ENCODE measurements at places on chromosomes 2 and 18. TPM values are rescaled to one million over a fixed set of nuclear protein-coding genes. Genes with fewer than 3 reads are reported as not detected.

FTCDNL1 gene
- 1.4 TPM for total RNA-seq

GKN2 gene
- total RNA-seq, result not detected

GRHL1 gene
- total RNA-seq, result 0.63 TPM

RAMP1 gene
- total RNA-seq, result 0.19 TPM

CHRNG gene
- total RNA-seq, result not detected

UGT1A8 gene
- total RNA-seq, result not detected

LIMS3 gene
- total RNA-seq, result 28.2 TPM

WDR43 gene
- total RNA-seq, result 80.2 TPM

FAP gene
- 1.5 TPM for total RNA-seq

CLHC1 gene
- total RNA-seq, result 11.3 TPM

KLHL41 gene
- total RNA-seq, result 0.09 TPM

KCNIP3 gene
- total RNA-seq, result 0.47 TPM

CTLA4 gene
- total RNA-seq, result not detected

GPAT2 gene
- 11.9 TPM for total RNA-seq

TPO gene
- total RNA-seq, result not detected

UBR3 gene
- total RNA-seq, result 25.6 TPM

WDFY1 gene
- 126 TPM for total RNA-seq

SERPINB10 gene
- total RNA-seq, result 0.09 TPM

SPATA3 gene
- total RNA-seq, result not detected

ALPG gene
- not detected for total RNA-seq

SP5 gene
- total RNA-seq, result not detected

FEV gene
- not detected for total RNA-seq

PSD4 gene
- 0.66 TPM for total RNA-seq

TMEM163 gene
- 6.6 TPM for total RNA-seq

SRD5A2 gene
- total RNA-seq, result not detected

ANKRD62 gene
- total RNA-seq, result not detected

DOCK10 gene
- 17.6 TPM for total RNA-seq

CNRIP1 gene
- total RNA-seq, result 29.9 TPM

DCDC2C gene
- total RNA-seq, result not detected

VWC2L gene
- total RNA-seq, result not detected

GKN1 gene
- not detected for total RNA-seq

ANKRD44 gene
- 5.6 TPM for total RNA-seq

BIN1 gene
- total RNA-seq, result 68.0 TPM

COLEC12 gene
- total RNA-seq, result 0.94 TPM

SGPP2 gene
- not detected for total RNA-seq

C2orf78 gene
- total RNA-seq, result not detected

COA5 gene
- 21.1 TPM for total RNA-seq

PRSS56 gene
- total RNA-seq, result not detected

FAHD2B gene
- total RNA-seq, result 5.8 TPM

LIMS4 gene
- 19.5 TPM for total RNA-seq

MAPRE2 gene
- 35.4 TPM for total RNA-seq

CDH20 gene
- total RNA-seq, result 2.8 TPM

REG3G gene
- total RNA-seq, result not detected

DUSP28 gene
- 1.8 TPM for total RNA-seq

SLC14A1 gene
- 0.09 TPM for total RNA-seq

Measured in endothelial cell of coronary artery (primary cell).